Naive thymus-derived CD8-positive, alpha-beta T cell (primary cell): ENCODE measurements at places on chromosomes 7 and 10.

- DNase-seq: no peak
These were observed 843 bp downstream of the CFAP70 start for GRCh38 chr10:73357821-73358220.

DNA sequence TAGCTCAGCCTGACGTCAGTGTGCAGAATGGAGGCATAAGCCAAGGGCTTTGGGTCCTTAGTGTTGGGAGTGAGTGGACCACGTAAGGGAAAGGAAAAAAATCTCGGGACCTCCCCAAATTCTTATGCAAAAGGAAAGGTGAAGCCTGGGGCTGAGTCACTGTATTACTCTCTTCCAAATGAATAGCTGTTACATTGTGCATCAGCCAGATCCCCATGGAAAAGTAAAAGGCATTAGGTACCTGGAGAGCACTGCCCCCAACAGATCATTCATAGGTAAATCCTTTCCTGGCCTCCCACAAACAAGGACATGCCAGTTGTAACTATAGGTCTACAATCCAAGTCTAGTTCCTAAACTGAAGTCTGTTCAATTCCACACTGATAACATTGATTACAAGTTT is 170.5 kb downstream of the C1GALT1 start:
- DNase-seq: no peak

DNA sequence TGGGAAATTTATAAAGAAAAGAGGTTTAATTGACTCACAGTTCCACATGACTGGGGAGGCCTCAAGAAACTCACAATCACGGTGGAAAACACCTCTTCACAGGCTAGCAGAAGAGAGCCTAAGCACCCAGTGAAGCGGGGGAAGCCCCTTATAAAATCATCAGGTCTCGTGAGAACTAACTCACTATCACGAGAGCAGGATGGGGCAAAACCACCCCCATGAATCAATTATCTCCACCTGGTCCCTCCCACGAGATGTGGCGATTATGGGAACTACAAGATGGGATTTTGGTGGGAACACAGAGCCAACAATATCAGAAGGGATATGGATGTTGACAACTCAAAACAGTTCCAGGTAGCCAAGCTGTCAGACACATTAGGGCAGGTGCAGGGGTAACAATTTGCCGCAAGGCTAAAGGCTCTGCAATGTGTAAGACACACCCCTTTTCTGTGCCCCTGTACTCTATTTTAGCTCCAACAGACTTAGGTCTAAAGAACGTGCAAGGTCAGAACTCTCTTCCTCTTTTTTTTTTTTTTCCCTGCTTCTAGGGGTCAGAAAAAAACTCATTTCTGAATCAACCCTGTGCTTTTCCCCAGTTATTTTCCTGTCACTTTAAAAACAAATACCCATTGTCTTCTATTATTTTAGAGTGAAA is 30.7 kb upstream of the RBM20 start:
- DNase-seq: no peak

GRCh38 chr7:16774294-16774693 is 20.7 kb downstream of the TSPAN13 start:
- DNase-seq: no peak

DNA sequence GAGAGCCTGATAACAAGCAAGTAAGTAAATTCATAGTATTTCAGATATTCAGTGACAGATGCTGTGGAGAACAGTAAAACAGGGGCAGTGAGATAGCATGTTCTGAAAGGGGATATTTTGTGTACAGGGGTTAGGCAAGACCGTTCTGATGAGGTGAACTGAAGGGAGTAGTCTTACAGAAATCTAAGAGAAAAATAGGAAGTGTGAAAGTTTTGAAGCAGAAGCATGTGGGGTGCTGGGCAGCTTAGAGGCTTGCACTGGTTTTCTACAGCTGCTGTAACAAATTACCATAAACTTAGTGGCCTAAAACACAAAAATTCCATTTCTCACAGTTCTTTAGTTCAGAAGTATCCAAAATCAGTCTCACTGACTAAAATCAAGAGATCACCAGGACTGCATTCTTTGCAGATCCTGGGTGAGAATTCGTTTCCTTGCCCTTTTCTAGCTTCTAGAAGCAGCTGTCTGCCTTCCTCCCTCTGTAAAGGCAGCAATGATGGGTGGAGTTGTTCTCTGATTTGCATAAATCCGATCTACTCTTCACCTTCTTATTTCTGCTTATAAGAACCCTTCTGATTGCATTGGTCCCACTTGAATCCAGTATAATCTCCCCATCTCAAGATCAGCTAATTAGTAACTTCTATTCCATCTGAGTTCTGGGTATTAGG is 7.5 kb upstream of the KLF14 start:
- no peak for DNase-seq

DNA sequence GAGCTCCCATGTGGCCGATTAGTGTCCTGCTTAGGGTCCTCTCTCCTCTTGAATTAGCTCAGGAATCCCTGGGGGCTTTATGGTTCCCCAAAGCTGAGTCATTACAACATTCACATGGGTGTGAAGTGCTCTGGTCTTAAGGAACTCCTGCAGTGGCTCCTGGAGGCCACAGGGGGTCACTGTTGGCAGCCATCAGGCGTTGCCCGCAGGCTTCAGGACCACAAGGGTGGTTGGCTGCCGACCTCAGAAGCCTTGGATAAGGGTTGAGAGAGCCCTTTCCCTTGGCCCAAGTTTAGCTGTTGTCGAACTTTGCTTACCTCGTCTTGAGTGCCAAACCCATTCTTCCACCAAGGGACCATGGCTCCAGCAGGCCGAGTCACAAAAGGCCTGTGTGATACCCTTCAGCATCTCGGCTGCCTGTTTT is 61.7 kb downstream of the SH2D4B start:
- DNase-seq: no peak
